ENCODE measurements at places on chromosomes 5 and 9. TPM values are rescaled to one million over a fixed set of nuclear protein-coding genes. Genes with fewer than 3 reads are reported as not detected.

DMRT3 gene
- not detected for total RNA-seq

TAF11L10 gene
- not detected for total RNA-seq

LCN2 gene
- total RNA-seq, result 22.4 TPM

SH3TC2 gene
- 12.1 TPM for total RNA-seq
